Fibroblast of skin of right biceps (primary cell): ENCODE measurements at places on chromosomes 2 and 18.
A peak's percentile ranks its signal among the peaks of the same experiment; 100 is the strongest.

DNA sequence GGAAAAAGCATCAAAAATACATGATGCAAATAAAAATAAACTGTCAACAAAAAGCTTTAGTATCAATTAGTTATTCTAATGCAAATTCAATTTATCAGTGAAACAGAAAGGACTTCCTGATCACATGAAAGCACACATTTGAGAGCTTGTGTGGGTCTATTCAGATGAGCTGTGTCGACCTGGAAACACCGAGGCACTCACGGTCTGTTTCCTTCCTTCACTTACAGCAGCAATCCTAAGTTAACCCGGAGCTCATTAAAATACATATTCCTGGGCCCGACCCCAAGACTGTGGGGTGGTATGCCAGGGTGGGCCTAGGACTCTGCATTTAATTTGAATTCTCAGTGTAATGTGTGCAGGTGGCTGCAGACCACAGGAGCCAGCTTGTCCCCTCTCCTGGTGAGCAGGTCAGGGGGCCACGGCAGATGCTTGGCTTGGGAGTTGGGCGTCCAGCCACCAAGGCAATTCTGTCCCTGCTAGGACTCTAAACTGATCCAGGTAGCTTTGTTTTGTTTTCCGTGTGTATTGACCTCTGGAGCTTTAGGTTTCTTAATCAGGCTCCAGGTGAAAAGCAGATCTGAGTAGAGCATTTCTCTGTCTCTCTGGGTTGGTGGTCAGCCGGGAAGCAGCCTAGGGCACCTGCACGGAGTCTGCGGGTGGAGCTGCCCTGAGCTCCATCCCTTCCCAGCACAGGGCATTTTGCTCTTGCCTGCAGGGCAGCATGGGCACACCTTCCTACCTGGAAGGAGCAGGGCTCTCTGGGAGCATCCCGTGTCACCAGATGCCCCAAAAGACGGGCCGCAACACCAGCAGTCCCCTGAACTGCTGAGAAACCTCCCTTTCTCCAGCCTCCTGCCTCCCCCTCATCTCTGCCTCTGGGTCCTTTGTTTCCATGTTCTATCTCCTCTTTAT is 9.0 kb downstream of the MBP start:
- DNase-seq = no peak

DNA sequence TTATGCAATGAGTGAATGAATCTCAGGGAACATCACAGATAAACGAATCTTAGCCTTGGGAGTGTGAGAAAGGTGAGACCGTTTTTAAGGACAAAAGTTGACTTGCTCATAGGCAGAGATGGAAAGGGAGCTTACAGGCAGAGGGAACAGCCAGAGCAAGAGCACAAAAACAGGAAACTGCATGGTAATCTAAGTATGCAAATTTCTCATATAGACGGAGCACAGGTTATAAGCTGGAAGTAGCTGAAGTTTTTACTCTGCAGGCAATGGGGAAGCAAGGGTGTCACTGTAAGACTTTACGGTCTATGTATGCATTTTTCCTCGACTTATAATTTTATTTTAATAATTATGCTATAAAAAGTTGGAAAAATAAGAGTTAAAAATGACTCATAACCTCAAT is 44.8 kb upstream of the STRN start:
- DNase-seq = no peak

- no peak for DNase-seq
Measured at GRCh38 chr2:105741174-105741573, 3.5 kb upstream of the NCK2 start.

- no peak for DNase-seq
Measured at GRCh38 chr2:108074946-108075345, 88.6 kb downstream of the SLC5A7 start.

DNA sequence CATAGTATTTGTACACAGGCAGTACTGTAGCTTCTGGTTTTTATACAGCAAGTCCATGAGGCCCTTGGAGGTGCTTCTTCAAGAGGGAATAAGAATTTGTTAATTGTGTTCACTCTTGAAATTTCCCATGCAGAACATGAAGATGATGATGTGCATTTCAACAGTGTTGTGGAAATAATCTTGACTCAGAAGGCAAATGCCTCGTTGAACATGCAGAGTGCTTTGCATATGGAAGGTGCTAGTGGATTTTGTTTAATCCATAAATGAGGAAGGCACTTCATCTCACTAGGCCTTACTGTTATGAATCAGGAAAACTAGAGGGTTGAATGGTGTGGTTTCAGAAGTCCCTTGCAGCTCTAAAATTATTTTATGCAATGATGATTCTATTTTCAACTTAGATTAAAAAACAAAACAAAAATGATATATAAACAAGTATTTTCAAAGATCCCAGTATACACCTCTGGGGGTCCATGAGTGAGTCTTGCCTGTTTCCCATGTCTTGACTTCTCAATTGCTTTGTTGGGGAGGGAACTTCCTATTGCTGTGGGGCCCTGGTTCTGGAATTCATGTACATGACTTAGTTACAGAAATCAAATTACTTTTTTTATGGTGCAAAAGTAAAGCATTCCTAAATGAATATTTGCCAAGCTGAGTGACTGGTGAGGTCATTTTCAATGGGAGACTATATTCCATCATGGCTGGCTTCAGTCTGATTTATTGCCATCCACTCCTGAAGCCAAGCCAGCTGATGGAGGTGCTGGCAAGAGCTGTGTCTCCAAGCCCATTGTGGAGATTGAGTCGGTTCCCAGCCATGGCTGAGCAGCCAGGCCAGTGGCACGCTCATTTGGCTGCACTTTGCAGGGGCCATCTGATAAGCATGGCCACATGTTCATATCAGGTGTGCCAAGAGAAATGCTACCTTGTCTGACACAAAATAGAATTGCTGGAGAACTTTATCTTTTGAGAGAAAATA is 56.5 kb downstream of the MGAT5 start:
- DNase-seq = peak; percentile 25

- no peak for DNase-seq
Measured at GRCh38 chr2:174445248-174445647, 41.6 kb downstream of the GPR155 start.

DNA sequence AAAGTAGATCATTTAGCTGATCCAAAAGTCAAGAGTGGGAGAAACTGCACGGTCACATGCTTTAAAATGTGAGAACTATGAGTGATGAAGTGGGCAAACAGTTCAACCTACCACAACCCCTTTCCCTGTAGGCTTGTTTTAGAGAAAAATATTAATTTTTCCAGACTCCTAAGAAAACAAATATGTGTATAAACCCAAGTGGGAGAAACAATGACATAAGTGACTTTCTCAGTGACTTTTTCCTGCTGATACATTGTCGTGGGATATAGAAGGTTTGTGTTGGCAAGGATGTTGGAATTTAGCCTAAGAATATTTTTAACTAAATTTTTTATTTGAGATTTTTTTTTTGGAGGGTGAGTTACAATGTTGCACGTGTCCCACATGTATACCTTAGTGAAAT is 321.7 kb downstream of the FIGN start:
- no peak for DNase-seq
